ENCODE measurements at places on chromosomes 16 and 17.

- no peak for DNase-seq
These were observed 528 bp downstream of the TERB1 start for GRCh38 chr16:66800856-66801255.

GRCh38 chr17:63686138-63686685, 13.7 kb downstream of the LIMD2 start:
- no peak for DNase-seq

- DNase-seq: no peak
These were observed 6.2 kb downstream of the STXBP4 start for GRCh38 chr17:54974759-54975158.

DNA sequence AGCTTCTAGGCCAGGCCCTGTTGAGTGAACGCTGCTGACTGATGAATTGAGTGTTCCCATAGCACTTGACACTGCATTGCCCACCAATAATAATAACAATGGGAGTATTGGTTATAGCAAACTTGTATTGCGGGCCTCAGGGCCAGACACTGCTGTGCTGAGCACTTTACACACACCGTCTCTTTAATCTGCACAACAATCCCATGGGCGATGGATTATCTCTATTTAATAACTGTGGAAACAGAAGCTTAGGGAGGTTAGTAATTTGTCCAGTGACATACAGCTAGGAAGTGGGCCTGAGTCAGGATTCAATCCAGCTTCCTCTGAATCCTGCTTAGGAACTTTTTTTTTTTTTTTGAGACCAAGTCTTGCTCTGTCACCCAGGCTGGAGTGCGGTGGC, 11.2 kb downstream of the ARHGAP23 start:
- no peak for DNase-seq

DNA sequence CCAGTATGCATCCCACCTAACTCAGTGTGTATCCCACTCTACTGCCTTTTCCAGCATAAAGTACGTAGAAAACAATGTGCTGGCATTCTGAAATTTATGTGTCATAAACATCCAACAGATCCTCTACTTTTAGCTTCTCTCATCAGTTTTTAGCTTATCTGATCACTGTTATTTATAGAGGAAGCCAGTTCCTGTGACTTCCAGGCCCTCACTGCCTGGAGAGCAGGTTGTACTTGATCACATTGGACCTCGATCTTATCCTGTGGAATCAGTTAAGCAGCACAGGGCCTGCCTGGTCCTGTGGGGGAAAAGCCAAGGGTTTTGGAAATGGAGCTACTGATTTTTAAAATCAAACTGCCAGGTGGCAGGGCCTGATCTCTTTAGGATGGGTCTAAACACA, 30.8 kb downstream of the PRSS54 start:
- DNase-seq: no peak

GRCh38 chr17:65785109-65785508, 223.7 kb upstream of the AXIN2 start:
- DNase-seq: peak; percentile 36

- DNase-seq: peak; percentile 30
These were observed 12.5 kb downstream of the C17orf78 start for GRCh38 chr17:37388266-37388665.

GRCh38 chr16:23182679-23183542, at the start of gene SCNN1G:
TSS of gene SCNN1G (plus strand) at chr16:23182745. CDS start at chr16:23186272, 3,527 bp downstream.
- DNase-seq: peak; percentile 24

DNA sequence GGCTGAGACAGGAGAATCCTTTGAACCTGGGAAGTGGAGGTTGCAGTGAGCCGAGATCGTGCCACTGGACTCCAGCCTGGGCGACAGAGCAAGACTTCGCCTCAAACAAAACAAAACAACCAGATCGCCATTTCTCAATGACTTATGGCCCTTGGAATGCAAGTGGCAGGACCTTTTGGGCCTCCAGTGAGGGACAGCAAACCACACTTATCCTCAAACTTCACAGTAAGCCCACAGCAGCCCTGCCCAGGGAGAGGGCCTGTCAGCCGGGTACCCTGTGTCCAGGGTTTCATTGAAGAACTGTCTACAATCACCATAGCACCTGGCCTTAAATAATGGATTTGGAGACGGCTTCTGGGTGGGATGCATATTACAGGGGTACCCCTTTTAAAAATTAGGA, 11.7 kb downstream of the TRAF4 start:
- no peak for DNase-seq

DNA sequence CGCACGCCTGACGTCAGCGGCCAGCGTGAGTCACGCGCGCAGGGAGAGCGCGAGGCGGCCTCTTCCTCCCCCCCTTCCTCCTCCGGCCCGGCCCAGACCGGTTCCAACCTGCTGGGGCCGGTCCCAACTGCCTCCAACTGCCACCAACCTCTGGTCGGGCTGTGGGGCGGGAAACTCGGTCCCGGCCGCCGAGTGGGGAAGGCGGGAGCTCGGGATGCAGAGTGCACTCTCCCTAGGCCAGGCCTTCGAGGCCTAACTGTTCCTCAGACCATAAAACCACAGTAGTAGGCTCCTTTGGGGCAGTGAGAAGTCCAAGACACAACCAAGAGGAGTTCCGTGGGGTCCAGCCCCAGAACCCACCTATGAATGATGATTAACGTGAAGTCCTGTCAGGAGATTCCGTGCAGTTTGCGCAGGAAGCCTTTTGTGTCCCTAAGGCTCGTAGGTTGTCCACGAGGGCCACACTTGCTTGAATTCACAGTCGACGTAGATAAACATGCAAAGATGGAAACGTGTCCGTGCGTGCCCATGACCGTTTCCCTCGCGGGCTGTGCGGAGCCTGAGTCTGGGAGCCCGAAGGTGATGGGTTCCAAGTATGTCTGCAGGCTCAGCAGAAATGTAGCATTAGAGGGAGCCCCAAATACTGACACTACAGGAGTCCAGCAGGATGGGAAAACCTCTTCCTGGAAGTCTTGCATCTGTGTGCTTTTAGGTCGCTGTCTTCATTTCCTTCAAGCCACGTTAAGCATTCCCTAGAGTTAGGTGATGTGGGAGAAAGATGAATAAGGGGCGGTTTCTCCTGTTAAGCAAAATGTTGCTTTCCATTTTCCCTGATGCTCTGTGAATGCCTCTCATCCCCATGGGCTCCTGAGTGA, 647 bp downstream of the UNK start:
- DNase-seq: peak; percentile 96

GRCh38 chr16:17311333-17312093, 159.2 kb downstream of the XYLT1 start:
- DNase-seq: peak; percentile 33

DNA sequence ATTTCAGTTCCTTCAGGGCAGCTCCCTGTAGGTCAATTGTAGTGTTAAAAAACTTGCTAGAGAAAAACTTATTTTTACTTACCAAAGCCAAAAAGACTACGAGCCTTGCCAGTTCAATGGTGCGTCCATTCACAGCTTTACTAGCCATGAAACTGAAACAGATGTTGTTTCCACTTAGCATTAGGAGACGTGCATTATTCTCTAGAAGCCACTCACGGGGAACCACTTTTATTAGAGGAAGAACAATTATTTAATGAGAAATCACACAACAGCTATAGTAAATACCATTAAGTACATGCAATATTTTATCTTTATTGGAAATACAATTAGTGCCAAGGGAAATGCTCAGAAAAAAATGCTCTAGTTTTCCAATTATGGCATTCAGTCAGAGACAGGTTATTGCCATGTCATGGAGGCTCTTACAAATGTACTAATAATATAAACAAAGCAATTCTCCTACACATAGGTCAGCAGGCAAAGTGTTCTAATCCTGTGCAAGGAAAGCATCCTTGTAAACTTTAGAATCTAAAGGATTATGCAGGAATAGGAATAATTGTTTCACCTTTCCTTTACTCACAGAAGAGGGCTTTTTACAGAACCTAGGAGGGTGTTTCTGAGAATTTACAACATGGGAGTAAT, 17.4 kb downstream of the LASP1NB start:
- no peak for DNase-seq

DNA sequence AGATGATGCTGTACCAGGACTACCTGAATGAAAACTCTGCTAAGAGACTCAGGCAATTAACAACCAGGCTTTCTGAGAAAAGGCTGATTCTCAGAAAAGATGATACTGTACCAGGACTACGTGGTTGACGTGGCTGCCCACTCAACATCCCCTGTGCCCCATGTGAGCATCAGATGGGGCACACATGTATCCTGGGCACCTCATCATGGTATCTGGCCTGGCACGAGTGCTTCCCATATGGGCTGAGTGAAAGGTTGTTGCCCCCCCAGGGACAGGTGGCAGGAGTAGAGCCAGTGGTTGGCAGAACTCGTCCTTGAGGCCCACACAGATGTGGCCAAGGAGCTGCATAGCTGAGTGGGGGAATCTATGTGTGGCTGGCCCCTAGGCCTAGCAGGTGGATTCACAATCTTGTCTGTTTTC, 3.5 kb upstream of the CES4A start:
- DNase-seq: no peak

DNA sequence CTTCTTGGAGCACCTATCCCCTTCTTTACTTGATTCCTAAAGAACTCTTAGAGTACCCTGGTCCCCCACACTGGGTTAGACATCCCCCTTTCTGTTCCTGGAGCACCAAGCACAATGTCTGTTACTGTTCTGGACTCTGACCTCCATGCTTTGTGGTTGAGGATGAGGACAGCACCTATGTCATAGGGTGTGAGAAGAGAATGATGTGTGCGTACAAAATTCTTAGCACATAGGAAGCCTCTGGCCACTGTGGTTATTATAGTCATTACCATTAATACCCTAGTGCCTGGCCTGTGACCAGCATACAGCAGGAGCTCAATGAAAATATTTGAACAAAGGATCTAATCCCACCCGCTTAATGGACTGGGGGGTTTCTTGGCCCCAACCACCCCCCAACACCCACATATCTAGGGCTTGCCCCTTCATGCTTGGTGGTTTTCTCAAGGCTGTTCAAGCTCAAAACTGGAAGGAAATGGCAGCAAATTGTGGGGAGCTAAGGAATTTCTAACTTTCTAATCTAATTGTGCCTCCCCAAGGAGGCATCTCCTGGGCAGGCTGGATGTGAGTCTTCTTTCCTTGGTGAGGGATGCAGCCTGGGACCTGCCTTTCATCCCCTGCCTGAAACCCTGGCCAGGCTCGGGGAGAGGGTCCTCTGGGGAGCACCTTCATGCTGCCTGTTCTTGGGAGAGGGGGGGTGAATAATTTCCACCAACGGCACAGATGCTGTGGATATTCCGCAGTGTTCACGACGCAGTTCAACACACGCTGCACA, 1.5 kb upstream of the CMIP start:
- no peak for DNase-seq

GRCh38 chr16:2833776-2834175, 3.7 kb downstream of the ZG16B start:
- no peak for DNase-seq

- no peak for DNase-seq
These were observed 90.2 kb downstream of the RTN4RL1 start for GRCh38 chr17:1934901-1935300.

- no peak for DNase-seq
These were observed 530.4 kb downstream of the XYLT1 start for GRCh38 chr16:16940351-16940750.

- DNase-seq: no peak
These were observed 75.6 kb downstream of the ABR start for GRCh38 chr17:1104222-1104621.

- DNase-seq: no peak
These were observed 11.6 kb downstream of the STH start for GRCh38 chr17:46010597-46011186.

- DNase-seq: no peak
These were observed 16.8 kb downstream of the ST6GALNAC2 start for GRCh38 chr17:76568811-76569221.

DNA sequence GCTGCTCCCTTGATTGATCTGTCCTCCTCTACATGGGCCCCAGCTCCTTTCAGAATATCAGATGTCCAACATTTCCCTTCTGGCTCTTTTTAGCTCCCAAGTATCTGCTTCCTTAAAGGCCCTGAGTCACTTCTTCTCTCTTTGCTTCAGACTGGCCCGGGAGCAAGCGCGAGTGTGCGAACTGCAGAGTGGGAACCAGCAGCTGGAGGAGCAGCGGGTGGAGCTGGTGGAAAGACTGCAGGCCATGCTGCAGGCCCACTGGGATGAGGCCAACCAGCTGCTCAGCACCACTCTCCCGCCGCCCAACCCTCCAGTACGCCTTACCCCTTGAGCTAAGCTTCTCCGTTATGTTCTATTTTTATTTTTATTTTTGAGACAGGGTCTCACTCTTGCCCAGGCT, 12.3 kb downstream of the CNTROB start:
- no peak for DNase-seq

DNA sequence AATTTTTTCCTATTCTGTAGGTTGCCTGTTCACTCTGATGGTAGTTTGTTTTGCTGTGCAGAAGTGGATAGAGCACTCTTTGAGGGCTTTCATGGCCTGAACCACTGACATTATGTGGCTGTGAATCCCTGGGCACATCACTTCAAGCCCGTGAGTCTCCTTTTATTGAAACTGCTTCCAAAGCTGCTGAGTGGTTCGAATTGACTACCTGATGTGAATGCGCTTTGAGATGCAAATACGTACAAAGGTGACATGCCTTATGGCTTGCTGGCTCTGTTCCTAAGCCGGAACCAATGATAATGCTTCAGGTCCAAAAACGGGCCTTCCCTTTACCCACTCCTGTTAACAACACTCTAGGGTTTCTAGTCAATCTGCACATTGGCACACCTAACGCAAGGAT, 34.3 kb downstream of the ASPA start:
- DNase-seq: no peak

DNA sequence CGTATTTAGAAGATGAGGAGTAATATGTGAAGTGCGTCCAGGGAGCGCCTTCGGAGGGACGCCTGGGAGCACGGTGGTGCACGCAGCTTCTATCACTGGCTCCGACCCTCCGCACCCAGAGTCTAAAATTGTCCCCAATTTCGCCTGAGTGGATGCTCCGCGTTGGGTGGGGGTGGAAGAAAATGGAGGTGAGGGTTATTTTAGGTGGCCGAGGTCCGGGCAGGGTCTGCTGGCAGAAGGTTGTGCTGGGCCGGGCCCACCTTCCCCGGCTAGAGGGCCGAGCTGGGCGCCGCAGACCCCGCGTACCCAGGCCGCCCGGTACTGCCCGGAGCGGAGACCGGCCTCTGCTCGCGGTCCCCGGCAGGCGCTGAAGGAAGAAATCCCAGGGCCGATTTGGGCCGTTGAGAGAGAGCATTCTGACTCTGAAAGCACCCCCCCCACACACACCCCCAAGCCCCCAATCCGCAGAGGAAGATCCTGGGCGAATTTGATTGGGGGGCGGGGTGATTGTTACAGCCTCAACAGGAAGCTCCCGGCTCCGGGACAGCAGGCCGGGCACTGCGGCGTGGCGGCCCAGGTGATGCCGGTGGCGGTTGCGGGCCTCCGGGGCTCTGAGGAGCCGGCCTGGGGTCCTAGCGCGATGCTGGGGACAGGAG, 3.0 kb downstream of the BAHCC1 start:
- peak; percentile 59 for DNase-seq

- peak; percentile 36 for DNase-seq
These were observed 486 bp downstream of the ZNF785 start for GRCh38 chr16:30585022-30585399.

- peak; percentile 72 for DNase-seq
These were observed 2.0 kb downstream of the WNK4 start for GRCh38 chr17:42782166-42783061.
